ENCODE measurements at places on chromosomes 13 and 19.

DNA sequence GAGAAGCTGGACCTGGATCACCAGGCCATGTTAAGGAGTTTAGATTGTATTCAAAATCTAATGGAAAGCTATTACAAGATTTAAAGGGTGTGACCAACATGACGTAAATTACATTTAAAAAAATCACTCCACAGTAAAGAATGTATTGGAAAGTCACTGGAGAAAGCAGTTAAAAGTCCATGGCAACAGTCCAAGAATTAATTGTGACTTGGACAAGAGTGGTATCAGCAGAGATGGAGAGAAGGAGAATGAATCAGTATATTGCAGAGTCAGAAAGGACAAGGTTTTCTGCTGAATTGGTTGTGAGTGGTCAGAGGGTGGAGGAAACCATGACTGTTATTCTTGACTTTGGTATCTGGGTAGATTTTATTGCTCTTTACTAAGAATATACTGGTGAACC is 535.1 kb upstream of the SLITRK1 start:
- no peak for DNase-seq

- no peak for DNase-seq
Measured at GRCh38 chr19:3047496-3048189, 14.7 kb downstream of the TLE5 start.

GRCh38 chr13:79637133-79637763 is 156.3 kb downstream of the NDFIP2 start:
- DNase-seq = no peak

DNA sequence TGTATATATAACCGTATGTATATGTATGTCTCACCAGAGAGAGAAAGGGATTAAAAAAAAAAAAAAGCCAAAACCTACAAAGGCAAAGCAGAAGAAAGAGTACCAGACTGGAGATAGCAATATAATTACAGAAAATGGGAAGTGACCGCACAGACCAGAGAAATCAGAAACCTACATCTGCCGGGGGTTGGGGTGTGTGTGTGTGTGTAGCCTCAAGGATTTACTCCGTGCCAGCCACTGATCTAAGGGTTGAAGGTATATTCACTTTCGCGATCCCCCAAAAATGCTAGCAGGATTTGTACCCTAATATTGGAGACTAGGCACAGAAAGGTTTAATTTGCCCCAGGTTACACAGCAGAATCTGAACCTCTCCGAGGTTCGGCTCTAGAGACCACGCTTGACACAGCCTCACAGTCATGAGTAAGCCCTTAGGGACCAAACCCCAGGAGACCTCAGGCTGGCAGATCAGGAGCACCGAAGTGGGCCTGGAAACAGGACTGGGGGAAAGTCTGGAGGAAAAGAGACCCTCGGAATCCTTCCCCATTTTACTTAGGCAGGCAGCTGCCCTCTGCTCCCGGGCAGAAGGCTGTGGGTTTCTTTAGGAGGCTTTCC is 14.8 kb downstream of the ARL11 start:
- DNase-seq = no peak

GRCh38 chr19:5588441-5588840 is 20.7 kb upstream of the TINCR start:
- no peak for DNase-seq

GRCh38 chr13:28355822-28356371 is 139.0 kb downstream of the FLT1 start:
- no peak for DNase-seq

DNA sequence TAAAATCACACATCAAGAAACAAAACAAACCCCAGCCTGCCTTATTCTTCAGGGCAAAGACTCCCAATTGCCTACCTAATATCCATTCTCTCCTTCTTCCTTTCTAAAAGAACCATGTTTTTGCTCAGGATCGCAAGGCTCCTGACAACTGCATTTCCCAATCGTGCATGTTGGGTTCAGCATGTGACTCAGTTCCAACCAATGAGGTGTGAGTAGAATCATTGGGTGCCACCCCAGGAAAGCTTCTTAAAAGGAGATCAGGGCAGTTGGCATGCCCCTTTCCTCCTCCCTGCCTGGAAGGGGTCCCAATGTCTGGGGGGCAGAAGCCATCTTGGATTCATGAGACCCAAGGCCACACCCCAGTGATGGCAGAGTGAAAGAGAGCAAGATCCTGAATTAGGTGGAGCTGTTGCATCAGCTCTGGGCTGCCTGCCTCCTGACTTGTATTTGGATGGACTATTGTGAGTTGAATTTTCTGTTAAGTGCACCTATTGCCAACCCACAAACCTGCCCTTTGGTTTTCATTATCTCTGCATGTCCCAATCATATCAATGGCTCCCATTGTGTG is 26.0 kb upstream of the UBAC2 start:
- no peak for DNase-seq

DNA sequence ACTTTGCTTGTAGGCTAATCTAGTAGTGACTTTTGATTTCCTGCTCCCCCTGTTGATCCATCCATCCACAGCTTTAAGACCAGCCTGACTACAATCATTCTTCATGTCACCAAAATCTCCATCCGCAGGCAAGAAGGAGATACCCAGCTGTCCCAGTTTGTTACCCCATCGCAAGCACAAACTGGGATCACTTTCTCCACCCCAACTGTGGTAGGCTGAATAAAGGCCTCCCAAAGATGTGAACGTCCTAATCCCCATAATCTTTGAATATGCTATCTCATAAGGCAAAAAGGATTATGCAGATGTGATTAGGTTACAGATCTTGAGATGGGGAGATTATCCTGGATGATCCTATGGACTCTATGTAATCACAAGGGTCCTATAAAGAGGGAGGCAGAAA is 202.0 kb downstream of the ENOX1 start:
- DNase-seq = no peak

DNA sequence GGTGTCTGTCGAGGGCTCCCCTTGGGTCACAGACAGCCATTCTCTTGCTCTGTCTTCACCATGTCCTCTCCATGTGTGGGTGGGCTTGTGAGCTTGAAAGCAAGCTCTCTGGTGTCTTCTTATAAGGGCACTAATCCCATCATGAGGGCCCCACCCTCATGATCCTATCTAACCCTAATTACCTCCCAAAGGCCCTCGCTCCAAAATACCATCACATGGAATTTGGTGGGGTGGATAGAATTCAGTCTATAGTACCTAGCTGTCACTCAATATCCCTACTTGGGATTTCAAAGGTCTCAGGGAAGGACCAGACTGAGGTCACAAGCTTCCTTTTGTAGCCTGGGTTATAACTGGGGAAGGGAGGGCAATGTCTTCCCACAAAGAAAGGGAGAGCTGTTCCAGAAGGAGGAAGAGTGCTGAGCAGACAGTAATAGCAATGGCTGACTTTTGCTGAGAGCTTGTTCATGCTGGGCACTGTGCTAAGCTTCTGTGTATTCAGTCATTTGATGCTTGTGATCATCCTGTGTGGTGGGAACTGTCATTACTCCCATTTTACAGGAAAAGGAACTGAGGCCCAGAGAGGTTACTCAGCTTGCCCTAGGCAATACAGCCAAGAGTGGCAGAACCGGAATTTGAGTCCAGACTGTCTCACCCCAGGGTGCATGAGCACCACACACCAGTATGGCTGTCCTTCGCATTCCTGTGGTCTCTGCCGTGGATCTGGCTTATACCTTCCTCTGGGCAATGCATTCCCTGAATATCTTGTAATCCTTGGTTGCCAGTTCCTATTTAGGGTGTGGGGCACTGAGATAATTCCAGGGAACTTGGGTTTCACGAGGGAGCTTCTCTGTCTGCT is 8.2 kb downstream of the FXYD5 start:
- no peak for DNase-seq

GRCh38 chr19:40493778-40494177 is 27.0 kb downstream of the SPTBN4 start:
- no peak for DNase-seq

DNA sequence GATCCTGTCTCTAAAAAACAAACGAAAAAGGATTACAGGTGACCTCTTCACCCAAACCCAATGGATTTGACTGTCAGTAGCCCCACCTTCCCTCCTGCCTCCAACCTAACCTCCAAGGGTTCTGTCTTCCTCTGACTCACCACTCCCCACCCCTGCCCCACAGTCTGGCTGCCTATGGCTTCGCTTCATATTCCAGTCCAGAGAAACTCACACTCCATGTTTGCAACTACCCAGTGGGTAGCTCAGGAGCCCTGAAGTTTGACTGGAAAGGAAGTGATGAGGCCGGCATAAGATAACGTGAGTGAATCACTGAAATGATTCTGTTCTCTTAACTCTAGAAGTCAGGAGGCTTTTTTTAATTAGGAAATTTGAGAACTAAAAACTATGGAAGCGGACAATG is 303.9 kb downstream of the FOXO1 start:
- no peak for DNase-seq

DNA sequence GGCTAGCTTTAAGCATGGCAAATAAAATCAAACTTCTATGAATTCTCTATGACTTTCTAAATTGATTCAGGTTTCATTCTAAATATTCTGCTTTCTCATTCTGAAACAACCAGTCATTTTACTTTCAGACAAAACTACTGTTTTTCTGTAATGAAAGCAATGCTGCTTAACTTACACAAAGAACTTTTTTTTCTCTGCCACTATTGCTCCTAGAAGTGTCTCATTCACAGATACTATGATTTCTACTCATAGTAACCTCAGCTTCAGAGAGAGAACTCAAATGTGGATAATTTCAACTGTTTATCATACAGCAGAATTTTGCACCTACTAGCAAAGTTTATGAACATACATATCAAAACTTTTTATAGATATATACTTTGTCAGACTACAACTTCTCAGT is 724.6 kb downstream of the SLITRK5 start:
- no peak for DNase-seq

- DNase-seq = no peak
Measured at GRCh38 chr19:2841855-2842574, 740 bp downstream of the ZNF555 start.

DNA sequence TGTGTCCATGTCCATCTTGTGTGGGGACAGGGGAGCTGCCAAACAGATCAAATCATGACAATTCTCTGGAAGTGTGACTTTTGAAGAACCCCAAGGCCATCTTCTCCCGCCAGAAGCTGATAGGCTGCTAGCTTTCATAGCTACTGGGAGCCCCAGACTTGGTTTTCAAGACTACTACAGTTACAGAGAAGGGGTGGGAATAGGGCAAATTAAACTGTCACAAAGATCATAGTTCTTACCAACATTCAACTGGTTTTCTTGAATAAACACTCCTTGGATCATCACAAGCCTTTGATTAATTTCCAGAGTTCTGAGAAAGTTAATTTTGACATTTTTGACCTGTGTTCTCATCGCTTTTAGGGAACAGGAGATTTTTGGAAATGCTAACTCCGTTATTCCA is 67.8 kb upstream of the FARP1 start:
- no peak for DNase-seq

DNA sequence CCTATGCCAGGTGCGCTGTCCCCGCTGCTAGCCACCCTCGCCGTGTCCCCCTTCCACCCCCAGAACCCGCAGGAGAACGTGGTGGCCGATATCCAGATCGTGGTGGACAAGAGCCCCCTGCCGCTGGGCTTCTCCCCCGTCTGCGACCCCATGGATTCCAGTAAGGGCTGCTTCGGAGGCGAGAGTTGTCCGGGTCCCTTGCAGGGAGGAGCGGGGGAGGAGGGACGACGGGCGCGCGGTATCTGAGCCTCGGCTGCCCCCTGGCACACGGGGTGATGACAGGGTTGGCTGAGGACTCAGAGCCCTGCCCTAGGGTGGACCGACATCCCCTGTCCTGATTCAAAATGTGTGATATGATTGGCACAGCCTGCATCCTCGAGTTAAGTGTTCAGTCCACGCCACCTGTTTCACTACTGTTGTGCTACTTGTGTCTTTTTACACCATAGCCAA is 653 bp downstream of the MVB12A start:
- DNase-seq = no peak

DNA sequence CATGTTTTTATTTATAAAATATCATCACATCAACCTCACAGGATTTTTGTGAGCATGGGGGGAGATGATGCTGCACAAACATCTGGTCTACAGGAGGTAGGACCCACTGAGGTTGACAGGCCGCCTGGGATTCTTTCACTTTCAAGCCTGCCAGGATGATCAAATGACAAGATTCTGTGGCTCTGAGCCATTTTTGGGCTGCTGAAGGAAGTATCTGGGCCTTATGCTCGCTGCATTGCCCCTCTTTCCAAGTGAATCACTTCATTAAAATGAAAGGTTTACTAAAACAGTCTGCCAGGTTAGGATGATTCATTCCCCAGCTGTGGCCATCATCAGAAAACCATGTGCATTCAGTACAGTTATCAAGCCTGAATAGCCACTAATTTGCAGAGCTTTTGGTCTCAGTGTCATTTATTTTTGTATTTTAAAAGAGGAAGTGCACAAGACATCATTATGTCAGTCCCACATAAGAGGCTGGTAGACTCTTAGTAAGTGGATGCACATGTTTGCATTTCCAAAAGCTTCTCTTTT is 34.4 kb downstream of the STARD13 start:
- peak; percentile 41 for DNase-seq

GRCh38 chr13:114115191-114115671 is 17.2 kb downstream of the RASA3 start:
- DNase-seq = no peak

- no peak for DNase-seq
Measured at GRCh38 chr19:9528757-9529336, 9.6 kb downstream of the ZNF426 start.

GRCh38 chr13:111262715-111263114 is 57.7 kb upstream of the TEX29 start:
- DNase-seq = no peak

DNA sequence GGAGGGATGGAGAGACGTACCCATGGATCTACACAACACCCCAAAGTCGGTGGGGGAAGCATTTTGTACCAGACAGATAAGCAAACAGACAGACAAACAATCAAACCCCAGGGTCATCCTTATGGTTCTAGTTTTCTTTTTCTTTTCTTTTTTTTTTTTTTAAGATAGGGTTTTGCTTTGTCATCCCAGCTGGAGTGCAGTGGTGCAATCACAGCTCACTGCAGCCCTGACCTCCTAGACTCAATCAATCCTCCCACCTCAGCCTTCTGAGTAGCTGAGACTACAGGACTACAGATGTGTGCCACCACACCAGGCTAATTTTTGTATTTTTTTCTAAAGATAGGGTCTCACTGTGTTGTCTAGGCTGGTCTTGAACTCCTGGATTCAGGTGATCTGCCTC is 17.9 kb upstream of the FBL start:
- no peak for DNase-seq

GRCh38 chr19:43774103-43774939 is 6.5 kb downstream of the KCNN4 start:
- DNase-seq = no peak

- DNase-seq = no peak
Measured at GRCh38 chr19:56835401-56835800, 5.1 kb downstream of the PEG3 start.

Data from GM12878 (cell line).